ENCODE measurements at places on chromosomes 12 and 14.
A peak's percentile ranks its signal among the peaks of the same experiment; 100 is the strongest.

DNA sequence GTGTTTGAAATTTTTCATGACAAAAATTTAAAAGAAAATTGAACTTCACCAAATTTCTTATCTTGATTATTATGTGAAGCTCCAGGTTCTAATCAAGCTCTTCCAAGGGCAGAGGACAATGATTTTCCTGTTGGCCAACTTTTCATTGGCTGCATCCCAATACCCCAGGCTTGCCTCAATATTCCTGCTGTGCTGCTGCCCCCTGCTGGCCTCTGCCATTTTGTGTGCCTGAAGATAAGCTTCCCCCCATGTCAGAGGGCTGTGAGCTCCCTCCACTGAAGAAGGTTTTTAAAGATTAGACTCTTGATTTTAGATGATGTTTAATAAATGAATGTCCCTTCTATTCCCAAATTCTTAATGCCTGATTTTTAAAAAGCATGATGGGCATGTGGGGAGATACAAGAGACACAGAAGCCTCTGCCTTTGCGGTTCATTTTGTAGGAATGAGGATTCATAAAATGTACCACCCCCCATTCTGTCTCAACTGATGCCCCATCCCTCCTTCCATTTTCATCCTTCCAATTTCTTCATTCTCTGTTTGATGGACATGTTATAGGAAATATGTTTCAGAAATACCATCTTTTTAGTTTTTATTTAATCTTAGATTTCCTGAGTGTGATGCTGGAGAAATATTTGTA lies 76.7 kb upstream of the RGS6 start:
- DNase-seq: peak; percentile 69

GRCh38 chr12:13152281-13152680 lies 44.2 kb upstream of the EMP1 start:
- DNase-seq: no peak

GRCh38 chr12:52236386-52237050 lies 3.5 kb downstream of the KRT7 start:
- no peak for DNase-seq

DNA sequence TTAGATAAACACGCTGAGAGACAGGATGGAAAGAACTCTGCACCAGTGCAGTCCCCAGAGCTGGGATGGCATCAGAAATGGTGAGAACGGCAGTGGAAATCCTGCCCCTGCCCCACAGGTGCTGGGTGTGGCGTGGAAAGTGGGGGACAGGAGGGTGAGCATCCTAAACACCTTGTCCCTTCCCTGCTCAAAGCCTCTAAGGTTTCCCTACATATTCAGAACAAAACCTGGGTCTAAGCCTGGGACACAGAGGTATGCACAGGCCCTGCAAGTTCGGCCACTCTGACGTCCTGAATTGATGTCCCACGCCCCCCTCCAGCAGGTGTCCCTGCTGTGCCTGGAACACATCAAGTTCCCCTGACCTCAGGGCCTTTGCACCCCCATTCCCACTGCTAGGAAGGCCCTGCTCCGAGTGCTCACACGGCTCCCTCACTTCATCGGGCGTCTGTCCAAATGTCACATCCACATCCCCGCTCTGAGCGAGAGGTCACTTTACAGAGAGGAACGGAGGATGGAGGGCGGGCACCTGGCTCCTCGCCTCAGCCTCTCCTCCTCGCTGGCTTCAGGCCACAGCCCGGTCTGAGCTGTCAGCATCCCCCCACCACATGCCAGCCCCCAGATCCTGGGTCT lies 38.5 kb upstream of the SFSWAP start:
- DNase-seq: no peak

DNA sequence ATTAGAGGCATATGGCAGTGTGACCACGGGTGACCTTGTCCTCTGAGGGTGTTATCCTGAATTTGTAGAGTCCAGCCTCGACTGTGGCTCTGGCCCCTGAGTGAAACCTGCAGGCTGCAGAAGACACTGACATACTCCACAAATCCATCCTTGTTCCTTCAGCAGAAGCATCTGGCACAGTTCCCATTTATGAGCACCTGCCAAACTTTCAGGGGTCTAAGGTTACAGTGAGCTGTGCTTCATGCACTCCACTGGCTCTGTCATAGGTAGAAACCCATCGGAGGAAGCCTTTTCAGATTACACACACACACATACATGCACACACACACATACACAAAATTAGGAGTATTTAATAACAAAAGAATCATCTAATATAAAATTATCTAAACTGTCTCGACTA lies 13.6 kb upstream of the NUAK1 start:
- DNase-seq: no peak

- DNase-seq: no peak
These were observed 49.4 kb upstream of the STK38L start for GRCh38 chr12:27194644-27195043.

GRCh38 chr14:106518054-106518943 lies 991.9 kb downstream of the TMEM121 start:
- no peak for DNase-seq

Measured in left lobe of liver (tissue), 2 donors.